ENCODE measurements at places on chromosomes 16 and 17.

GRCh38 chr17:51510940-51511339, 250.6 kb downstream of the UTP18 start:
- no peak for DNase-seq

DNA sequence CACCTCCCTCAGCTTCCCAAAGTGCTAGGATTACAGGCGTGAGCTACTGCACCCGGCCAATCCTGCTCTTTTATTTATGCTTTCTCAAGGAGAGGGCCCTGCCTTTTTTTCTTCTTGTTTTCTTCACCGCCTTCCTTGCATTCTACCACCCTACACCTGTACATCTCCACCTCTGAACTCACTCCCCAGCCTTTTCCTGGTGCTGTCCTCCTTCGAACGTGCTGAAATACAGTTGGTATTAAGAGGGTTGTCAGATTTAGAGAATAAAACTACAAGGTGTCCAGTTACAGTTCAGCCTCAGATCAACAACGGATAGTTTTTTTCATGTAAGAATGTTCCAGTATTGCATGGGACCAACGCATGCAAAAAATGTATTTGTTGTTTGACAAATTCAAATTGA, 1.7 kb downstream of the PIRT start:
- DNase-seq = no peak

DNA sequence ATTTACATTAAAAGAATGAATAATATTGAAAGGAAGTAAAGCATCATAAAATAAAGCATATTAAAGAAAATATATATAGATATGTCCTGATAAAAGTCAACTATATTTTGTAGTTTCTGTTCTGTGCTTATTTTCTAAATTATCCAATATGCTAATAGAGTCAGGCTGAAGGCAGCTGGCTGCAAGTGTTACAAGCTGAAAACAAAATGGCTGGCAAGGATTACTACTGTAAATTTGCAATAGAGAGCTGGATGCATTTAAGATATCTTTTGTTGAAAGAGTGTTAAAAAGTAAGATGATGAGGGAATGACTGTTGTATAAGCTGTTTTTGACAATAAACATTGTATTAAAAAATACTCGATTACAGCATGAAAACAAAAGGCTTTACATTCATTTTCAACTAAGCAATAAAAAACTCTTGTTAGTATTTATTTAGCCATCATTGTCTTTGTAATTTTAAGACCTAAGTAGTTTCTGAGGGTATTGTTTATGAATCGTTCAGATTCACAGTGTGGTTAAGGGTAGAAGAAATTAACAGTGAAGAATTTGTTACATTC, 76.3 kb downstream of the TANC2 start:
- DNase-seq = peak; percentile 67

GRCh38 chr17:64177311-64178010, 47.5 kb upstream of the ERN1 start:
- no peak for DNase-seq

- DNase-seq = no peak
These were observed 34.2 kb downstream of the ZNF423 start for GRCh38 chr16:49821614-49822282.

DNA sequence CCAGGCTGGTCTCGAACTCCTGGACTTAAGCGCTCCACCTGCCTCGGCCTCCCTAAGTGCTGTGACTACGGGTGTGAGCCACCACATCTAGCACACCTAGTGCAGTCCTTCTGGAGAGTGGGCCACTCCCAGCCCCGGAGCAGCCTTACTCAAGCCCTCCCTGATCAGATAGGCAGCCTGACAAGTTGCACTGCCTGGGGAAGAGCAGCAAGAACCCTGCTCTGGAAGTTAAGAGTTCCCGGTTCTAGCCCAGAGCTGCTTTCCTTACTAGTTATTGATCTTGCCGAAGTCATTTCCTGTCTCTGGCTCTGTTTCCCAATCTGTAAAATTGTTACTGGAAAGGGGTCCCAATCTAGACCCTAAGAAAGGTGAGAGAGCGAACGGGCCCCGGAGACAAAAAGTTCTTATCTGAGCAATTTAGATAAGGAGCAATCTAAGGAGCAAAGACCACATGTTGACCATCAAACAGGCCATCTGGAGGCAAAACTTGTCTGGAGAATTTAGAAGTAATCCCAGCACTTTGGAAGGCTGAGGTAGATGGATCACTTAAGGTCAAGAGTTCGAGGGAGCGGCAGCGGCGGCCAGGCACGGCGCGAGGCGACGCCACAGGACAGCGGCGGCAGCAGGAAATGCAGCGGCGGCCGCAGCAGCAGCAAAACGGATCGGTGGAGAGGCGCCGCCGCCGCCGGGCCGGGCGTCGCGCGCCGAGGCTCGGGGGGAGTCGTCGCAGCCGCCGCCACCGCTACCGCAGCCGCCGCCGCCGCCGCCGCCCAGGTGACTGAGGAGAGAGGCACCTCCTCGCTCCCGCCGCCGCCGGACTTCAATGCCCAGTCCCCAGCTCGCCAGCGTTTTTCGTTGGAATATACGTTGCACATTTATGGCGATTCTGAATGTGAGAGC, 4.3 kb upstream of the NAGLU start:
- peak; percentile 47 for DNase-seq

- DNase-seq = no peak
These were observed 442.6 kb downstream of the SHISA9 start for GRCh38 chr16:13344001-13344400.

DNA sequence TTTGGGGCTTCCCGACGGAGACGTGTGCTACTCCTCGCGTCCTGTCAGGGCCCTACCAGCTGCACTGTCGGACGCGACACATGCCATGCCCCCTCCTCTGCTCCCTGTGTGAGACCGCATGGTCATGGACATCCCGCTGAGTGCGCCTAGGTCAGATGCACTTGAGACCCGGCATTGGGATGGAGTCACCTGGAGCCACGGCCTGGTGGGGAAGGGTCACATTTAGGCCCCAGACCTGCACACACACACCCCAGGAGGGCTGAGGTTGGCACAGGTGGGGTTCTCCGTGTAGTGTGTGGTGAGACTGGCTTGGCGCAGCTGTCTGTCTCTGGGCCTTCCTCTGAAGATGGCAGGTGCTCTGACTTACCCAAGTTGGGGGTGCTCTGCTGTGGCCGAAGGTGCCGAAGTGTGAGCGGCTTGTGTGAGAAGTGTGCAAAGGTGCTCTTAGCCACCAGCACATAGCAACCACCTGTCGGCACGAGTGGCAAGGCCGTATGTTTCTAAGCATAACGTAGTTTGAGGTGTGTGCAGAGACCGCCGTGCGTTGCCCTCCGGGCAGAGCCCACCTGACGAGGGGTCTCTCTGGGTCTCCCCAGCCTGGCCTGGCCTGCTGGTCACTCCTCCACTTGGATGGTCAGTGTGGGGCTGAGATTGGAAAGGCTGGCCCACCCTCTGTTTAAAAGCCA, 108.6 kb downstream of the BANP start:
- DNase-seq = no peak

DNA sequence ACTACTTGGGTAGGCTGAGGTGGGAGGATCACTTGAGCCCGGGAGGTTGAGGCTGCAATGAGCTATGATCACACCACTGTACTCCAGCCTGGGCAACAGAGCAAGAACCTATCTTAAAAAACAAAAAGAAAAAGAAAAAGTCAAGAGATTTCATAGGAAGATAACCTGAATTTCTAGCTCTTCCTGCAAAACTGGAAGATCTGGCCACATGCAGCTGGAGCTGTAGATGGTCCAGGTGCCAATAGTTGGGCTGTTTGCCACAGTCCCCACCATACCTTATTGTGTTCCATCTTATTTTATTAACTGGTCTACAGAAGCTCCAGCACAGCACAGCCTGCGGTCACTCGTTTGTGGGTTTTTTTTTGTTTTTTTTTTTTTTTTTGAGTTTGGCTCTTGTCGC, 15.0 kb downstream of the ATP2A1 start:
- DNase-seq = no peak

GRCh38 chr16:50940275-50940854, 198.5 kb downstream of the CYLD start:
- peak; percentile 53 for DNase-seq

DNA sequence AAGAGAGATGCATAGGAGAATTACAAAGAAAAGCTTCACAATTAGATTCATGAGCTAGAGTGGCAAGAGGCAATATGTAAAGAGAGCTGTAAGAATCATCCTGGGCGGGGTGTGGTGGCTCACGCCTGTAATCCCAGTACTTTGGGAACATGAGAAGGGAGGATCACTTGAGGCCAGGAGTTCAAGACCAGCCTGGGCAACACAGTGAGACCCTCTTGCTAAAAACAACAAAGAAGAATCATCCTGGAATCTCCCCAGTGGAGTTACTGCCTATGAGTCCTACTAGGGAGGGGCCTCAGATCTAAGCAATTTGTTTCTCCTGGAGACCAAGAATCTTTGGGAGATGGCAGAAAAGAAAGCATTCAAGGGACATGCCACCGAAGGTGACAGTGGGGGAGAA, 119.1 kb downstream of the HIC1 start:
- DNase-seq = no peak

DNA sequence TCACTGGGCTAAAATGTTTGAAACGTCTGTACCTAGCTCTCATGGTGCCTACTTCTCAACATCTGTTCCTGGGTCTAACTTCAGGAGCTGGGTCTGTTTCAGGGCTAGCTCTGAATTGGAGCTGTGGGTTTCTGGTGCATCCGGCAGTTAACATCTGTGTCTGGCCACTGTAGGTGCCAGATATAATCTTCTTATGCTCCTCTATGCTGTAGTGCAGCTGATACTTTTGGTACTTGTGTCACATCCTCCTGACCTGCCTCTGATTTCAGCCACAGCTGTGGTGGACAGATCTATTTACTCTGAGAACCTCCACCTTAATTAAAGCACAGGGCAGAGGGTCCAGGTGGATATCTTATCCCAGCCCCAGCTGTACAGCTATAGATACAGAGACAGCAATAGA, 496.5 kb upstream of the CDH11 start:
- no peak for DNase-seq

DNA sequence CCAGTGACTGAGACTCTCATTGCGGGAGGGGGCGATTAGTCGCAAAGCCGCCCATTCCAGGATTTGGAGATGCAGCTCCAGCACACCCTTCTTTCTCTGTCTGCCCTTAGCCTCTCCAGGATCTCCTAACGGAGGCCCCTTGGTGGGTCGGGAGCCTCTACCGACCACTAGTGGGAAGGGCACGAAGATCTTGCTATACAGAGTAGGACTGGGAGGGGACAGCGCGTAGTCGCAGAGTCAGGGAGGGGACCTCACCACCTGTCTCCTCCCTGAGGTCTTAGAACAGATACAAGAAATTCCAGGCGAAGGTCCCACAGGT, 588 bp upstream of the SMTNL2 start:
- peak; percentile 22 for DNase-seq

GRCh38 chr16:12557786-12558185, 245.9 kb downstream of the CPPED1 start:
- no peak for DNase-seq

GRCh38 chr16:50446861-50447260, 78.1 kb upstream of the BRD7 start:
- no peak for DNase-seq

GRCh38 chr16:62638964-62639870, 603.0 kb upstream of the CDH8 start:
- no peak for DNase-seq

DNA sequence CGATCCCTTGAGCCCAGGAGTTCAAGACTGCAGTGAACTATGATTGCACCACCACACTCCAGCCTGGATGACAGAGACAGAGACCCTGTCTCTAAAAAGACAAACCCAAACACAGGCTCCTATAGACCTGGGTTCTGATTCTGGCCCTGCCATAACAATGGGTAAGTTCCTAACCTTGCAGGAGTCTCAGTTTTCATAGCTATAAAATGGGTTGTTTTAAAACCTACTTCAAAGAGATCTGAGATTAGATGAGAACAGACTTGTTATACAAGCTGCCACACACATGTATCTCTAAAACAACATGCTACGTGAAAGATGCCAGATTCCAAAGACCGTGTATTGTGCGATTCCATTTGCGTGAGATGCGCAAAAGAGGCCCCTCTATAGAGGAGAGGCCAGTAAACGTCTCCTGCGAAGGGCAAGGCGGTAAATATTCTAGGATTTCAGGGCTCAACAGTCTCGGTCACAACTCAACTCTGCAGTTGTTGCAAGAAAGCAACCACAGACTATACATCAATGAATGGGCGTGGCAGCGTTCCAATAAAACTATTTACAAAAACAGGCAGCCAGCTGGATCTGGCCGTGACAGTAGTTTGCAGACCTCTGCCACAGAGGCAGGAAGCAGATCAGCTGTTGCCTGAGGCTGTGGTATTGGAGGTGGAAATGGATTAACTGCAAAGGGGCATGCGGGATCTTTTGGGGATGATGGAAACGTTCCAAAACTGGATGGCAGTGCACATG, 5.9 kb downstream of the CORO7 start:
- no peak for DNase-seq

Measured in NCI-H510A treated with DMSO at 0.1 percent for 48 hours (cell line).